ENCODE measurements at places on chromosomes 6 and 20.

DNA sequence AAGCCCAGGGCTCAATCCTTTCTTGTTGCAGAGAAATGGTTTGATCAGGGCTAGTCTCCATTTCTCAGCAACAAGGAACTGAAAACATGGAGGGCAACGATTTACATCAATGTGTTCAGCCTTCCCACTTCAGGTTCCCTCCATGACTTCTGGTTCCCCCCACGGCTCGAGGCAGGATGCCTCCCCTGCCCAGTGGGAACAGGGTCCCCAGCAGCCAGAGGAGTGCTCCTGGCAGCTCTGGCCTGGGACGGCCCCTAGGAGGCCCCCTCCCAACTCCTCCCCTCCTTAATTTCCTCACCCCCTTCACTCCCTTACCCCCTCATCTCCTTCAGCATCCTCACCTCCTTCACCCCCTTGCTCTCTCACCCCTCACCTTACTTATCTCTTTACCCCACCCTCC lies 283.8 kb downstream of the CDC5L start:
- DNase-seq: no peak

GRCh38 chr20:45038745-45039474 lies 62.0 kb downstream of the KCNS1 start:
- DNase-seq: no peak

DNA sequence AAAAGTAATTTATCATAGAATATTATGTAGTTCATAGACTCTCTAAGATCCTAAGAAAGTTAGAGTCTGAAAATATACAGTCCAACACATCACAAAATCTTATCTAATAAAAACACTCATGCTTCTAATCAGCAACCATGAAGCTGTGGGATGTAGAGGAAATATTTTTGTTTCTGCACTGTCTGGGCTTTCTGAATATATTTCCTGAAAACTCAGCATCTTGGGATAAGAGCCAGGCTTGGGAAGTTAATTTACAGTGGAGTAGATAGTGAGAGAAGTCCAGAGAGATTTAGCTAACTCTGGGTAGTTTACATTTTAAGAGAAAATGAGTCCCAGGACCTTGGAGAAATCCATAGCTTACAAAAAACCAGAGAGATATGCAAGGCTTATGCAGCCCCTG lies 150.4 kb upstream of the BMP5 start:
- DNase-seq: no peak

GRCh38 chr6:104884867-104885517 lies 25.3 kb upstream of the HACE1 start:
- no peak for DNase-seq

DNA sequence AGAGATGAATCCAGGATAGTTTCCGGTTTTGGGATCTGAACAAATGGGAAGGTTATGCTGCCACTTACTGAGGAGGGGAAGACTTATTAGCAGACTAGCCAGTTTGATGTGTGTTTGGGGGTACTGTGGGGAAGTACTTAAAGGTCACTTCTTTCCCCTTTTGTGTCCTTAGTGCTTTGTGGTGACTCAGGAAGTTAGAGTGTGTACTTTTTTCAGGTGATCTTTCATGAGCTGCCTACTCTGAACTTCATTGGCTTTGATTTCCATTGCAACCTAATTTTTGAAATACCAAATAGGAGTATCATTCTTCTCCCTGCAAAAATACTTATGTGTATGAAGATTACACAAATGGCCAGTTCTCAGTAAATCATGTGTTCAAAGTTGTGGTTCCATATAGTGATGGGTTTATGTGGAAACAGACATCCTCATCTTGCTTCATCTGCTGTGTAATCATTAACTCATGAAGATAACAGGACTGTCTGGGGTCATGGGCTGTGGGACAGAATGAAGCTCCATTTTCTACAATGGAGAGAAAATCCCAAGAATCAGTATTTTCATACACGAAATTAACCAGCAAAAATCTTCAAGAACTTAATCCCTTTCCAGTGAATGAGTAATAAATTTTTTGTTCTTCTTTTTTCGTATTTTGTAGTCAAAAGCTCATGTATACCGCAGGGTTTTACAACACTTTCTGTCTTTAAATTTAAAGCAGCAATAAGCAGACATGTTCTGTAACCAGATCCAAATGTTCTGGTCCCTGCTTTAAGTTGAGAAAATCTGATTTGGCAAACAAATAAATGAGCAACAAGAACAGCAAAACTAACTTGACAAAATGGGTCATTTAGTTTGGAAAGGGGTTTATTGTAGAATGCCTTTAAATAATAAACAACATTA lies 272.2 kb upstream of the FLRT3 start:
- DNase-seq: no peak

- no peak for DNase-seq
Measured at GRCh38 chr6:36387440-36388303, at the start of gene ETV7. ETV7 (minus strand) TSS chr6:36387669; CDS start chr6:36387541, 128 bp downstream.

DNA sequence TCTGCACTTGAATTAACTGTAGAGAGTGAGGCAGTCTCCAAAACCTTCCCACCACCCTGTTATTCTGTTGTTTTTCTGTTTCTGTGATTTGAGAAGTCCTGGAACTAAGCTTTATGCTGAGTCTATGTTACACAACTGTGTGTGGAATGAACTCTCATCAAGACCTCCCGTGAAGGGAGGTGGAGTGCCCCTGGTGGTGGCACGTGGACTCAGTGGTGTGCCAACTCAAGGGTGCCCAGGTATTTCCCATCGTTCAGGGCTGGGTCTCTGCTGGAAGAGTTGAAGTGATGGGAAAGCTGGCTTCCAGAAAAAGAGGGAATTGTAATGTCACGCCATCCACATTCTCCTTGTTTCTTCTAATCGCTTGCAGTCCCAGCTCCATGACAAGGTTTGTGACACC lies 374.2 kb downstream of the SMOC2 start:
- DNase-seq: no peak

GRCh38 chr20:41072915-41073314 lies 44.3 kb downstream of the TOP1 start:
- DNase-seq: no peak

DNA sequence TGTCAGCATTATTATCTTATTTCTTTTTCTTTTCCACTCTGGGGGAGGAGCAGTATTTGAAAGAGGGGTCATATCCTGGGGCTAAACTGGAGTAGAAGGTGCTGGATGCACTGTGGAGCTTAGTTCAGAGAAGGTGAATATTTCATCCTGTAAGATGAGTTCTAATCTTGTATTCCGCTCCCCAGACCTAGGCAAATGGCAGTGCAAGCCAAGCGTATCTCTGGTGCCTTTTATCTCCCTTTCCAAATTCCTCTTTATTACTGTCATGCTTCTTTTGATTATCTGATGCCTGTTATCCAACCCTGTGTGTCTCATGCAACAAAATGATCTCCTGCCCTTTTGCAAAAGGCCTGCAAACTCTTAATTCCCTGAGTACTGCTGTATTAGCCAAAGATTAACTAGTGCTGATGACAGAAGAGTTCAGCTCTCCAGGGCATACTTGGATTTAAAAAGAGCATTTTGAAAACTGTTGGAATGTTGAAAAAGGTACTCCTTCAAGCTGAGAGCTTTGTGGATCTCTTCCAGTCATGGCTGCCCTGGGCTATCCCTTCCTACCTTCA lies 138.0 kb downstream of the CARMIL1 start:
- no peak for DNase-seq

DNA sequence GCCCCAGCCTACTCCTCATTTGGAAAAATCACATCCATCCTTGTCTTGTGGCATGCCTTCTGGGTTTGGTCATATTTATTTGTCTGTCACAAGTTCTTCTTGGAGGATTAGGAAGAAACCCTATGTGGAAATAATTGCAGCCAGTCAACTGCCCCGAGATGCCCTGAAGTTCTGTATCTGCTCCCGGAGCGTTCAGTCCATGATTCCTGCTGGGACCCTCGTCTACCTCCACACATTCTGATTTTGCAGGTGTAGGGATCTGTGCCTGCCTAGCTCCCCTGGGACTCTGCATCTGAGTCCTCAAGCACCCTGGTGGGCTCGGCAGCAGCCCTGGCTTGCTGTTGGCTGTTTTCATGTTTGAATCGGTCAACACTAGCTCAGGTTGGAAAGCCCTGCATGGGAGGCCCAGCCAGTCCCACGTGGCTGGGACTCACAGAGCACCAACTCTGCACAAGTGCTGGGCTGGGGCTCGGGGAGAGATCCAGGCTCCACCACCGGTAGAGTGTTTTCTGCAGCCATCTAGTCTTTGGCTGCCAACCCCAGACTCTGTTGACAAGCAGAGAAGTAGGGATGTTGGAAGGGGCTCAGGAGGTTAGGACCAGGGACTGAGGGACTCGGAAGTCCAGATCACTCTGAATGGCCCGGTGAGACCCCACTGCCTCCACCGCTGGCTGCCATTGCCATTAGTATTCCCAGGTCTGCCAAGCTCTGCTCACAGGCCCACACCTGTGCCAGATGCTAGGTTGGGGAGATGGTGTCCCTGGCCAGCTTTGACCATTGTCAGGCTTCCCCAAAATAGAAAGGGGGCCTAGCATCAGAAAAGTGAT lies 183.5 kb upstream of the CST7 start:
- DNase-seq: no peak

DNA sequence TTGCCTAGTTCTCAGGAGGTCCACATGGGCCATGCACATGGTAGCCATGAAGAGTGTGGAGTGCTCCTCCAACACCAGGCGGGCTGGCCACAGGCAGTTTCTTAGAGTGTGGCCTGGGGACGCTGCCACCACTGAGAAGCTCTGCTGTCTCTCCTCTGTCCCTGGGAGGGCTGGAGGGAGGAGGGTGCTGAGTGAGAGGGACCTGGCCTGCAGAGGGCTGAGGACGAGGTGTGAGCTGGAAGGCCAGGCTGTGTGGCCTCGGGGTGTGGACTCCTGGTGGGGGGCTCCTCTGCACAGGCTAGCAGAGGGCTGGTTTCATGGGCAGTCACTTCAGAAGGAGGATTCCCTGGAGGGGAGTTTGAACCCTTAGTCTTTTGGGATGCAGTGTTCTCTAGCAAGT lies 39.7 kb downstream of the SYNJ2 start:
- DNase-seq: no peak

DNA sequence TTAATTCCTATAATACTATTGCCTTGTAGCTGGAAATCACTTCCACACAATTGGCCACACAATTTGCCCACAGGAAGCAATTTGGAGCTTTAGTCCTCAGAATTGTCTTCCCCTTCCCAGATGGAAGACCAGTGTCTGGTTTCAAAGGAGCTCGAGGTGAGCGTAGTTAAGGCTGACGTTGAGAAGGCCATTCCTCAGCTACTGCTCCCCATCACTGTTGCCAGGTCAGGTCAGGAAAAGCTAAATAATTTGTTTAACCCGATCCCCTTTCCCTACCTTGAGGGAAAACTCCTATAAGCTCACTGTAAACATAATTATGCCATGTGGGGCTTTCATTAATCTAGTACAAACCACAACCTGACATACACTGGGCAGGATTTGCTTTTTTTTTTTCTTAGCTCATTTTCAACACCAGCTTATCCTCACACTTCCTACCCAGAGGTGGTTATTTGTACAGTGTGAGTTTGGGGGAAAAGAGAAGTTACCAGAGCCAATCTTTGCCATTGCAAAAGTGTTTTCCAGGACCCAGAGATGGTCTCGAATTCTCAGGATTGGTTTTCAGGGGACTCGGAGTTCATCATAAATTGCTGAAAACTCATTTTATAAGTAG lies 242.7 kb downstream of the CLIC5 start:
- DNase-seq: no peak

- DNase-seq: no peak
Measured at GRCh38 chr20:45813006-45813340, 529 bp downstream of the UBE2C start.

- DNase-seq: no peak
Measured at GRCh38 chr20:4295226-4295625, 279.9 kb upstream of the RNF24 start.

DNA sequence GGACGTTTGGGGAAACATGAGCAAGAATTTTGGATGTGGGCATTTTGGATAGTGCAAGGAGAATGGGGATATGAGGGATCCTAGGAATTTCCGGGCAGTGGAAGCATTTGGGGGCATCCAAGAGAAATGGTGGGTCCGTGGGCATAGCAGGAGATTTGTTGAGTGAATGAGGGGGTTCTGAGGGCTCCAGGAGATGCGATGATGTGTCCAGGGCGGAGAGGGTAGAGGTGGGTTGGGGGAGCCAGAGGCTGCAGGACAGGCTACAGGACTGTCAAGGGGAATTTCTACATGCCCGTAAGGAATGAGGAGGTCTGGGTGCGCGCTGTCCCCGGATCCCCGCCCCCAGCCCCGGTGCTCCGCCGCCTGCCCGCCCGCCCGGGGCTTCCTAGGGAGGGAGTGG lies 364 bp downstream of the FRS3 start:
- no peak for DNase-seq

GRCh38 chr6:135567375-135568083 lies 70.0 kb upstream of the AHI1 start:
- no peak for DNase-seq

DNA sequence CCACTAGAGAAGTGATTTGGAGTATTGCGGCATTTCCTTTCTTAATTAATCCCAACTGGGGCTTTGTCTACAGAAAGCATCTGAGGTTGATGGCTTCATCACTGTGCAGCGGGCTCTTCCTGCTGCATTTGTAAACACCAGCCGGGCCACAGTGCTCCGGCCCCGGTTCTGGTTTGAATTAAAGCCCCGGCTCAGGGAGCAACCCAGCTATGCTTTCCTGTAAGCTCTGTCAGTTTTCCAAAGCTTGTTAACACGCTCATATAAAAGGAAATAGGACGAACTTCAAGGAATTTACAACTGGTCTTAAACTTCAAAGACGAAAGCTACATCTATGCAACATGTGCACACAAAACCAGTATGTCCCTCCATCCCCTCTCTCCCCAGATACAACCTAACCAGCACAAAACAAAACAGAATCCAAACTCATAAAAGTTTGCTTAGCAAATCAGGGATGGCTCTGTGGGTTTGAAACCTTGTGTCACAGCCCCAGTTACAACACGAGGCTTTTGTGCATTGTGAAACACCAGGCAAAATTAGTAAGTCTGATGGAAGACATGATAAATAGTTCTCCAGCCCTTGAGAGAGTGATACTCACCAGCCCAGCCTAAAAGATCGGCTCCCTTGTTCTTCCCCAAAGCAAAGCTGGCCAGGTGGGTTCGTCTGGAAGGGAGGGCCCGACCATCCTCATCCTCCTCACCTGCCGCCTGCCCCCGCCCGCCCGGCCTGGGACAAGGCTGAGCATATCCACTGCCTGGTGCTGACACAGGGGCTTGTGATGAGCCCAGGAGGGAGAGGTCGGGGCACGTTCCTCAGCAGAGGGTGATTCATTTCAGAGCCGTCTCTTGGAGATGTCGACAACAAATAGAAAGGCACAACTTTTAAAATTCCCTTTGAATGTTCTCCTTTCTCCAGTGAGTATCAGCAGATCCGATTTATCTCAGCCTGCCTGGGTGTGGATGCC lies 197.9 kb downstream of the TFAP2C start:
- DNase-seq: peak; percentile 91

- no peak for DNase-seq
Measured at GRCh38 chr6:158011478-158011920, 29.8 kb downstream of the SYNJ2 start.

All from fibroblast of mammary gland (primary cell).